ENCODE measurements at places on chromosomes 3 and 15. TPM values are rescaled to one million over a fixed set of nuclear protein-coding genes. Genes with fewer than 3 reads are reported as not detected.

Gene TRIM42
- not detected for total RNA-seq

Gene CDCP1
- total RNA-seq = 19.2 TPM

Gene CCRL2
- total RNA-seq = 0.39 TPM

Gene TGM5
- total RNA-seq = not detected

Gene DOCK3
- under 0.01 TPM for total RNA-seq

Gene CFAP20DC
- total RNA-seq = 2.8 TPM

Gene UBE3A
- 54.9 TPM for total RNA-seq

Gene VILL
- total RNA-seq = 5.5 TPM

Gene ANKUB1
- not detected for total RNA-seq

Gene TXNRD3
- total RNA-seq = 6.7 TPM

Gene CCDC80
- 48.7 TPM for total RNA-seq

Gene GAP43
- not detected for total RNA-seq

Gene MASP1
- 1.8 TPM for total RNA-seq

Gene DNAJB11
- 48.7 TPM for total RNA-seq

Gene WNT5A
- 304 TPM for total RNA-seq

Gene CLDN16
- total RNA-seq = not detected

All from epithelial cell of alveolus of lung (primary cell).